ENCODE measurements at places on chromosomes 4 and X.

DNA sequence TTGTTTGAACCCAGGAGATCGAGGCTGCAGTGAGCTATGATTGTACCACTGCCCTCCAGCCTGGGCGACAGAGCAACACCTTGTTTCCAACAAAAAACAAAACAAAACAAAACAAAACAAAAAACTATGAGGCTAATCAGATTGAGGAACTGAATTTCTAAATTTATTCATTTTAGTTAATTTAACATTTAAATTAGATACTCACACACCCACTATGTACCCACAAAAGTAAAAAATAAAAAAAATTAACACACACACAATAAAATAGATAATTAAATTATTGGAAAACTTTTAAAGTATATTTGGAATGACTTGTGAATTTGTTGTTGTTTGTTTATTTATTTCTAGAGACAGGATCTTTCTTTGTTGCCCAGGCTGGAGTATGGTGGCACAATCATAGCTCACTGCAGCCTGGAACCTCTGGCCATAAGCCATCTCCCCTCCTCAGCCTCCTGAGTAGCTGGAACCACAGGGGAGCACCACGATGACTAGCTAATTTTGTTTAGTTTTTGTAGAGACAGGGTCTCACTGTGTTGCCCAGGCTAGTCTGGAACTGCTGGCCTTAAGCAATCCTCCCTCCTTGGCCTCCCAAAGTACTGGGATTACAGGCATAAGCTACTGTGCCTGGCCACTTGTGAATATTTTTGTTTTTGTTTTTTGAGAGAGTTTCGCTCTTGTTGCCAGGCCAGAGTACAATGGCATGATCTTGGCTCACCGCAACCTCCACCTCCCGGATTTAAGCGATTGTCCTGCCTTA, 9.8 kb upstream of the ZNF157 start:
- DNase-seq: no peak

- DNase-seq: no peak
Measured at GRCh38 chrX:40107291-40108161, 9.8 kb upstream of the BCOR start.

DNA sequence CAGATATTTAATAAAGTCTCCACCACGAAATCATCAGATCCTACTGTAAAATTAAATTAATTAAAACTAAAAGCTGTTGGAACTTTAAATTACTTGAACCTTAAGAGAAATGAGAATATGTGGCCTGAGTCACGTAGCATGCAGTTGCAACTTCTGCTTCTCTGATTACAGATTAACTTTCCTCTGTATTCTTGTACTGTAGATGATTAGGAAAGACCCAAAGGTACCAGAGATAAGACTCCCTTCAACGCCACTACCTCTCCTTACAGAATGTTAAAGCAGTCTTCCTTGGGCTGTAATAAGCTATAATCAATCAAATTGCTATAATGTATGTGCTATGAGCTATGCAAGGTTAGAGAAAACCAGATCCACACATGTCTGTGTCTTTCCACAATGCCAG, 47.9 kb downstream of the FAM13A start:
- DNase-seq: no peak

DNA sequence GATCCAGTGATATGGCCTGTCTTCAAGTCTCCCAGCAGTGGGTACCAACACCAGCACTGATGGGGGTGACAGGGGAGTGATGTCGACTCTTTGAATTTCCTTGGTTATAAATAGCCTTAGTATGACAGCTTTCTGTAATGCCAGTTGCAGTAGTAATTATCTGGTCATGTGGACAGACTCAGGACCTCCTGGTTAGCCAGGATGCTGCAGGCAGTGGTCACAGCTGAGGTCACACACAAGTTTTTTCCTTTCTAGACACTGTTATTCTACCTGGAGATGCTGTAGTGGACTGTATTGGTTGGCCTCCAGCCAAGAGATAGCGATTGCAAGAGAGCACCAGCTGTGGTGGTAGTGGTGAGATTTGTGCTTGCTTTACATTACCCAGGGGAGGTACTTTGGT, 63.6 kb downstream of the UPRT start:
- no peak for DNase-seq

- no peak for DNase-seq
Measured at GRCh38 chr4:16104520-16104919, 20.7 kb upstream of the PROM1 start.

GRCh38 chrX:1646009-1646408, 31.1 kb downstream of the ASMT start:
- no peak for DNase-seq

DNA sequence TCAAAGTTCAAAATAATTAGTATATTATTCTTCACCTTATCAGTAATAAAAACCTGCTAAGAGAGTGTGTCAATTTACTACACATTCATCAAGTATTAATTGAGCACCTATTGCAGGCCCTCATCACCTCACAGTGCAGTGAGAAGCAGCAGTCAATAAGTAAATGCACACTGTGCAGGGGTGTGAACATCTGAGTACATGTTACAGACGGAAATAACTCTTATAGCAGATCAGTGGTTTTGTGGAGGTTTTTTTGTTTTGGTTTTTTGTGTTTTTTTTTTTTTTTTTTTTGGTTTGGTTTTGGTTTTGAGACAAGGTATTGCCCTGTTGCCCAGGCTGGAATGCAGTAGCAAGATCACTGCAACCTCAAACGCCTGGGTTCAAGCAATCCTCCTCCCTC, 20.3 kb downstream of the KLF3 start:
- no peak for DNase-seq

DNA sequence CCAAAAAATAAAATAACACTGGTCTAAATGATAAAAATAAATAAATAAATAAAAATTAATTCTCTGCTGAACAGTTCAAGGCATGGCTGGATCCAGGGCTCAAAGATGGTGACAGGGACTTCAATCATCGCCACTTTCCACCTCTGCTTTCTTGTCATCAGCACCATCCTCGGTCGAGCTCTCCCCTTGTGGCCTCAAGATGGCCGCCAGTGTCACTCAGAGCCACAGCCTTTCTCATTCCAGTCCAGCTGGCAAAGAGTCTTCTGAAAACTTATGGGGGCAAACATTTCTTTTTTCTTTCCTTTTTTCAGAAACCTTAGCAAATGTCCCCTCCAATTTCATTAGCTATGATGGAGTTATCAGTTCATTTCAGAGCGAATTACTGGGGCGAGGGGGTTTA, 119.5 kb downstream of the RAB28 start:
- no peak for DNase-seq

GRCh38 chr4:22850630-22851029, 157.9 kb downstream of the GBA3 start:
- no peak for DNase-seq

- no peak for DNase-seq
Measured at GRCh38 chr4:179664430-179665027, 2222.3 kb upstream of the AGA start.

GRCh38 chrX:41005445-41005992, 79.7 kb upstream of the USP9X start:
- DNase-seq: no peak

GRCh38 chr4:38242822-38243387, 282.7 kb downstream of the PTTG2 start:
- DNase-seq: no peak

DNA sequence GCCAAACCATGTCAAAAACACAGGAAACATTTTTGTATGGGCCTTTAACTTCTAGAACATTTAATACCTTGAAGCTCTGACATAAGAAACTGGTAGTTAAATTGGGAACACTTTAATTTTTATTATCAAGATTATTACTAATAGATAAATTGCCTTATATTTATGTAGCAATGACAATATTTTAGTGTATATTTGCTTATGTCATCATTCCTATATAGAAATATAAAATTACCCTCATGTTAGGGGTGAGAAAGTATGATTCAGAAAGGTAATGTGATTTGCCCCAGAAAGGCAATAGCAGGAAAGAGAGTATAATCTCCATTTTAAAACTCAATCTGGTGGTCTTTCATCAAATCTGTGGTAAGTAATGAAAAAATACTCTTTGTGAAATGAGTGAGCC, 147.4 kb downstream of the IL15 start:
- DNase-seq: no peak

DNA sequence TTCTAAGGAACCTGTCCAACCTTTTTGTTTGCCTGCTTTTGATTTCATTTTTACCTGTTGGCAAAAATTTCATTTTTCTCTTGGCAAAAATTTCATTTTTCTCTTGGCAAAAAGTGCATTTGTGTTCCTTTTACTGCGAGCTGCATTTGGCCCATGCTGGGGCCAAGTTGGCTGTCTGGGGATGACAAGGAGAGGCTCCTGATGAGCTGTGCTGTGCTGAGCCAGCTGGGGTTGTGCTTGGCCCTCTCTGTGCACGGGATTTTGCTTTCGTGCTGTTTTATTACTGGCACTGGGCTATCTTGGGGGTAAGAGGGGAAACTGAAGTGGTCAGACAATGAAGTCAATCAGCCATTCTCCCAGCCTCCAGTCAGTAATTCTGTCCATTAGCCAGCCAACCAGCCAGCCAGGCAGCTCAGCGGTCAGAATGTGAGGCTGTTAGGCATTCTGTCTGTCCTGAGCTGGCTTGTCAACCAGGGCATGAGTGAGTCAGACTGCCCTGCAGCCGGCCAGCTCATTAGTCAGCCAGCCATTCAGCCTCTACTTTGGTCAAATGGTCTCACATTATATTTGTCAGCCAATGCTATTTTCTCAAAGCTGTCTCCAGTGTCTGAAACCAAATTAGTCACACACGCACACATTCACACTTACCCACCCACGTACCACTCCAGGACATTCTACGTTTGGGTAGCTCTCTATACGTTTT, 56.9 kb upstream of the PRPS1 start:
- DNase-seq: no peak

- DNase-seq: no peak
Measured at GRCh38 chr4:187555174-187555573, 440.4 kb upstream of the ZFP42 start.

GRCh38 chrX:7133050-7133440, 14.5 kb upstream of the STS start:
- DNase-seq: no peak

DNA sequence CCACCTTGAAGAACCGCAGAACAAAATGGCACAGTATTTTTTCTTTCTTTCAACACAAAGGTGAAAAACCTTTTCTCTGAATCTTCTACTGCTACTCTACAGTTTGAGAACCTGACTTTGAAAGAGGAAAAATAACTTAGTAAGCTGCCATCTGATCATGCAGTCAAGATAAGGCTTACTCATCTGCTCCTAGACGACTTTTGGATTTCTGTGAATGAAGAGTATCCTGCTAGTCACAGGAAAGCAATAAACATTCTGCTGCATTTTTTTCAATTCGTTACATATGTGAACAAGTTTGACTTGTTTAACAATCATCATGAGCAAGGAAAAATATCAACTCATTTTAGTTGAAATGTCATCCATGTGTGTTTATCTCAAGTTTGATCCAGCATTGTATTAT, 25.2 kb downstream of the TIGD2 start:
- no peak for DNase-seq

- no peak for DNase-seq
Measured at GRCh38 chrX:154593201-154593600, 8.3 kb downstream of the CTAG1A start.

GRCh38 chr4:118746251-118746919, 61.2 kb downstream of the METTL14 start:
- no peak for DNase-seq

DNA sequence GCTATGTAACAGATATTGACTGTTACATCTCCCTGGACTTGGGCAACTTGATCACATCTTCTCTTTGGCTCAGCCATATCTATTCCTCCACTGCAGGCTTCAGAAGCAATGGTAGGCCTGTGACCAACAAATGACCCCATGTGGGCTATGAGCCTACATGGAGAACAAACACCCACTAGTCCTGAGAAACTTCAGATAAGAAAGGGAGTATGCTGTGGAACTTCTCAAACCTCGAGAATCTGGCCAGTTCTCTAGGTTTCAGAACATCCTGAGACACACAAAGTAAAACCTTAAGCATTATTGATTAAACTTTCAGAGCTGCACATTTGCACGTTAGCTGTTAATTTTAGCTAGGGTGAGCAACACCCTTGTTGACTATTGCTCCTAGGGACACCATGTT, 16.3 kb downstream of the RBMX2 start:
- no peak for DNase-seq

- no peak for DNase-seq
Measured at GRCh38 chr4:147488556-147488955, 7.7 kb downstream of the EDNRA start.

DNA sequence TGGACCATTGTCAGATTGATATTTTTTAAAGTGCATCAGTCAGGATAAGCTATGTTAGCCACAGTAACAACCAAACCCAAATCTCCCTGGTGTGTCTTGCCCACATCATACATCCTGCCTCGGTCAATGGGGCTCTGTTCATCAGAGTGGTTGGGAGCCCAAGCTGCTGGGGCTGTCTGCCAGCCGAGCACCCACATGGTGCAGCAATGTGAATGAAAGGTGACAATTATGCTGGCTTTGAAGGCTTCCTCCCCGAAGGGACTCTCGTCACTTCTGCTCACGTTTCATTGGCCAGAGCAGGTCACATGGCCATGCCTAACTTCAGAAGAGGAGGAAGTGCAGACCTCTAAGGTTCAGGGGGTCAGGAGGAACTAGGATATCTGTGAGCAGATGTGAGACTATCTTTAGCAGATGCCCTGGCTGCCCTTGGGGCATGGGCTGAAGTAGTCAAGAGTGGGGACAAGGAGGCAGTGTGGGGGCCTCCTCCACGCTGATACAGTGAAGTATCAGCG, 1.3 kb upstream of the JAKMIP1 start:
- no peak for DNase-seq

- no peak for DNase-seq
Measured at GRCh38 chrX:54090880-54091279, 46.6 kb upstream of the PHF8 start.
